Activated CD8-positive, alpha-beta T cell treated with anti-CD3 and anti-CD28 coated beads, Interleukin-2, amount 10 ng/mL, durations not matched to agents 7 days and 5 days (primary cell): ENCODE measurements at places on chromosomes 2 and 18. TPM values are rescaled to one million over a fixed set of nuclear protein-coding genes. Genes with fewer than 3 reads are reported as not detected.

Gene L3MBTL4
- not detected for total RNA-seq

Gene NOSTRIN
- not detected for total RNA-seq

Gene KLHL41
- total RNA-seq: not detected

Gene CRYBA2
- not detected for total RNA-seq

Gene CYP26B1
- total RNA-seq: not detected

Gene MYOM1
- 1.5 TPM for total RNA-seq

Gene COPS9
- total RNA-seq: 129 TPM

Gene IL1R1
- total RNA-seq: not detected

Gene PROKR1
- total RNA-seq: not detected

Gene PAIP2B
- total RNA-seq: 1.5 TPM

Gene DCAF17
- 17.5 TPM for total RNA-seq

Gene PRKAG3
- not detected for total RNA-seq

Gene TUBB6
- total RNA-seq: 10.9 TPM

Gene TTN
- 11.4 TPM for total RNA-seq

Gene SCYGR3
- not detected for total RNA-seq

Gene TMEM200C
- not detected for total RNA-seq

Gene EML6
- total RNA-seq: 1.3 TPM

Gene IL1F10
- total RNA-seq: not detected

Gene VWA3B
- total RNA-seq: not detected

Gene SERPINB5
- not detected for total RNA-seq

Gene FTCDNL1
- 1.5 TPM for total RNA-seq

Gene AFF3
- total RNA-seq: 7.1 TPM

Gene MYCN
- total RNA-seq: not detected

Gene SPC25
- total RNA-seq: 69.8 TPM

Gene SERPINB4
- total RNA-seq: not detected

Gene GALR1
- total RNA-seq: not detected

Gene RNF125
- 27.9 TPM for total RNA-seq

Gene LHCGR
- not detected for total RNA-seq

Gene CACNB4
- total RNA-seq: 0.29 TPM

Gene DPY30
- 70.0 TPM for total RNA-seq

Gene RAB12
- 15.2 TPM for total RNA-seq

Gene WBP1
- 34.3 TPM for total RNA-seq

Gene AKAIN1
- not detected for total RNA-seq

Gene ARHGAP15
- 154 TPM for total RNA-seq

Gene IL1RL1
- 0.21 TPM for total RNA-seq

Gene TLX2
- total RNA-seq: 0.34 TPM

Gene GPAT2
- 4.5 TPM for total RNA-seq

Gene SALL3
- total RNA-seq: not detected

Gene SOX11
- total RNA-seq: not detected

Gene IL36RN
- total RNA-seq: not detected

Gene RUFY4
- 0.55 TPM for total RNA-seq

Gene NYAP2
- not detected for total RNA-seq

Gene CYP27C1
- not detected for total RNA-seq
